Kidney capillary endothelial cell (primary cell): ENCODE measurements at places on chromosomes 4 and X.

- no peak for DNase-seq
Observed at GRCh38 chr4:94561249-94562024, 109.7 kb downstream of the PDLIM5 start.

- no peak for DNase-seq
Observed at GRCh38 chr4:168584321-168584771, 87.5 kb downstream of the PALLD start.

- DNase-seq, result no peak
Observed at GRCh38 chrX:75638332-75638731, 115.5 kb upstream of the ZDHHC15 start.

- no peak for DNase-seq
Observed at GRCh38 chrX:110432906-110433215, 74.2 kb downstream of the RTL9 start.

DNA sequence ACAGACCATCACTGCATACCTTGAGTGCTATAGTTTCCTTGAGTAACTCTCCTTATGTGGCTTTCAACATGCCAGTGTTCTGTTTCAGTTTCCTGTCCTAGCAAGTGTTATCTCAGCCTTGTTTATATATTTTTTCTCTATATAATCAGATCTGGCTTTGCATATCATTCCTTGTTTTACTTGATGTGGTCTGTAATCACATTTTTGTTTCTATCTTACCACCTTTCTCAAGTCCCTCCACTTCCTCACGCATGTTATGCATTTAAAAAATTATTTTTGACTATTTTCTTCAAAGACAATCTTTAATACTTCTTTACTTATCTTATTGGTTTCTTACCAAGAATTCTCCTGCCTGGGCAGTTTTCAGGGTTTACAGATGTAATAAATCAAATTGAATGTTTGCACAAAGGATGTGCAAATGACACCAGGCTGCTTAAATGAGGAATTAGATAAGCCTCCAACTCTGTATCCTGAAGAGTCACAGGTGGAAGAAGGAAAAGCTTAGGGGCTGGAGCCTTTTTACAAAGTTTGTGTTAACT, 351.2 kb downstream of the BMPR1B start:
- no peak for DNase-seq

GRCh38 chr4:107603430-107603829, 116.6 kb downstream of the PAPSS1 start:
- no peak for DNase-seq

DNA sequence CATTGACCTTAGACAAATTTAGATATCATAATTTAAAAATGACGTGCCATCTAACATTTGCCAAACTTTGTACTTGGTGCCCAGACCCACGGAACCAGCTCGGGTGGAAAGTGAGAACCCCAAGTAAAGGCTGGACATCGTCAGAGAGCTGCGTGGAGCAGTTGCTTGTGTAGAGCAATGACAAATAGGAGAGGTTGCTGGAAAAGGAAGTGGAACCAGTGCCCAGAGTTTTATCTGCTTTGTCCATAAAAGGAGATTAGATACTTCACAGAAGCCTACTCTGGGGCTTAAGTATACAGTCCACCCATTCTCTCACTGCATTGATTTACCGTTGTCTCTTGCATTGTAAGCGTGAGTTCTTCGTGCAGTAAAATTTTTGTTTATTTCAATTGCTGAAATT, 5.4 kb upstream of the TBC1D1 start:
- no peak for DNase-seq

GRCh38 chr4:78951862-78952472, 12.7 kb upstream of the PAQR3 start:
- peak; percentile 42 for DNase-seq

DNA sequence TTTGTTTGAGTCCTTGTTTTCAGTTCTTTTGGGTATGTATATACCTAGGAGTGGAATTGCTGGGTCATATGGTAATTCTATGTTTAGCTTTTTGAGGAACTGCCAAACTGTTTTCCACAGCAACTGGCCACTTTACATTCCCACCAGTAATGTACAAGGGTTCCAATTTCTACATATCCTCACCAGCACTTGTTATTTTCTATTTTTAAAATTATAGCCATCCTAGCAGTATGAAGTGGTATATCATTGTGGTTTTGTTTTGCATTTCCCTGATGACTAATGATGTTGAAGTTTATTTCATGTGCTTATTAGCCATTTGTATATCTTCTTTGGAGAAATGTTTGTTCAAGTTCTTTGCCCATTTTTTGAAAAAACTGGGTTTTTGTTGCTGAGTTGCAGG, 39.6 kb downstream of the TMEM164 start:
- DNase-seq, result no peak

- no peak for DNase-seq
Observed at GRCh38 chr4:138241281-138242075, 671 bp downstream of the SLC7A11 start.

- DNase-seq, result no peak
Observed at GRCh38 chrX:8429692-8430249, 34.9 kb upstream of the VCX3B start.

GRCh38 chrX:103774070-103774642, 2.5 kb upstream of the PLP1 start:
- DNase-seq, result peak; percentile 13

DNA sequence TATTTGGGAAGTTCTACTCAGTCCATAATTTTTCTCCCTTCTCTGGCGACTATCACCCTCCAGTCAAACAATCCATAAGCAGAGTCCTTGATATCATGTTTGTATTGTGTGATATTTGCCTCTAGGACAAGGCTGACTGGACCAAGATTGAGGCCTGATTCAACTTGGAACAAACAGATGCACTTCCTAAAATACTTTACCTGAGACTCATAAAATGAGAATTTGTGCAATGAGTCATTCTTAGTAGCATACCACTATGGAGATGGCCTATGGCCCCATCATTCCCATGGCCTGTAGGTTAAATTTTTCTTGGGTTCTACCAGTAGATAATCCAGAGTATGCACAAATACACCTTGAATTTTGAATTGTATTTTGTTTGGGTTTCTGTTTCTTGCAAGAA, 74.2 kb upstream of the DMD start:
- DNase-seq, result no peak

- peak; percentile 12 for DNase-seq
Observed at GRCh38 chrX:65451663-65452062, 82.9 kb downstream of the LAS1L start.

GRCh38 chrX:140432346-140433175, 72.3 kb downstream of the SOX3 start:
- no peak for DNase-seq

DNA sequence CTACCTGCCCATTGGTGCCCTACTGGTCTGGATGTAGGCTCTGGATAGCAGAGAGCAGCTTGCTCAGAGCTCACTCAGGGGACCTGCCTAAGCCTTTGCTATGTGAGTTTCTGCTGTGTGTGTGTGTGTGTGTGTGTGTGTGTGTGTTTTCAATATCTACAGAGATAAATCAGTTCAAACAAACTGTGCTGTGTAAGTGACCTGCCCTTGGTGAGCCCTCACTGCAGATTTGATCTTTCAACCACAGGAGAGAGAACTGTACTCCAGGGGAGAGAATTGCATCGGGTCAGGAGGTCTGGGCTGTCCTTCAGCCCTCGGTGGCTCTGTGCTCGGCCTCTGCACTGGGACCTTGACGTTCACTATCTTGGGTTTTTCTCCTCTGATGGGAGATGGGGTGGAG, 35.0 kb upstream of the CDKN2AIP start:
- no peak for DNase-seq

- no peak for DNase-seq
Observed at GRCh38 chrX:109842611-109843010, 109.6 kb upstream of the ACSL4 start.

DNA sequence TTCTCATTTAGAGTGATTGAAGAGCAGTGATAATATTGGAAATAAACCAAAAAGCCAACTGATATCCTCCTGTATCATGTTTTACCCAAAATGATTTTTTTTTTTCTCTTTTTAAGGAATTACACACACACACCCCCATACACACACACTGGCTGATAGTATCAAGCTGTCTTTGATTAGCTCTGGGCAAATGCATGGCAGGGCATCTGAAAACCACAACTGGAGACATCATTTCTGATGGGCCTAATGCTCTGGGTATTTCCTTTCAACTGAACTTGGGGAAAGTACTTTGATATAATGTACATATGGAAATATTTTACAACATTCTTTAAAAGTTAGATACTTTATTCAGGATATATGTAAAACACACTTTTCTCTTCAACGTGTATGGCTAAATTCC, 14.2 kb upstream of the OSTC start:
- DNase-seq, result no peak

DNA sequence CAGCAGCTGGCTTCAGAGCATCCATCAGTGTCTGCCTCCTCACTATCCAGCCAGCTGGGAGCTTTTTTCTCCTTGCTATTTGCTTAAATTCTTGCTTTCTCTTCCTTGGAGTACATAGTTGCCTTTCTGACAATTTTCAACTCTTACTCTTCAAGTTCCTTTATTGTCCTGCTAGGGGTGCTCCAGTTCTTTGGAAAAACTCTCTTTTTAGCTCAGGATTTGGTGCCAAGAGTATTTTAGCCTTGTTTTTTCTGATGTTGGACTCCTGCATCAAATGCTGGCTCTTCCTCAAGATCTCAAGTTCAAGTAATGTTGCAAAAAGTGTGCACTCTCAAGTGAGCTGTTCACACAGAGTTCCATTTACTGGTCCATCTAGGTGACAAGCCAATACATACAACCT, 126.4 kb downstream of the KDR start:
- peak; percentile 49 for DNase-seq

GRCh38 chrX:119482481-119483480, 14.5 kb downstream of the SLC25A5 start:
- peak; percentile 44 for DNase-seq

DNA sequence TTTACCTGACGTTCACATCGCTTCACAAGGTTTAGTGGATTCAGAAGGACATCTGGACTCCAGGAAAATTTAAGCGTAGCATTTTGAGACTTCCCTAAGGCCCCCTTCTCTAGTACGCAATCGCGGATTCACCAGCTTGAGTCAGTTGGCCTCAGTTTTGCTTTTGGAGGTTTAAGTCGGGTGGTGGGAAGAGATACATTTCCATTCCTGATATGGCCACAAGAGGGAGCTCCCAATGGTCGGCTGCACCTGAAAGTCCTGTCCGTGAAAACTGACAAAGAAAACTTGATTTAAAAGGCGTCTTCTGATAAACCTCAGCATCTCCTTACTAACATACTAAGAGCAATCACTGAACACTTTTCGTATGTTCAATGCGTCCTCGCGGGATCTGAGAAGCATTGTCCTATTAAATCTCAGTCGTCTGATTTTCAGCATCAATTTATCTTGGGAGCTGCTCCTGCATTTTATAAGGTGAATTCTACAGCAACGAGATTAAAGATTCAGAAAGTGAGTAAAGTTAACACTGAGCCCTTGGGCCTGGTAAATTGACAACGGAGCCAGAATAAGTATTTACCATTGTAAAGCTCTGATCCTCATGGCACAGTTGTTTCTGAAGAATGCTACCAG, 50.6 kb downstream of the LGI2 start:
- DNase-seq, result peak; percentile 80

DNA sequence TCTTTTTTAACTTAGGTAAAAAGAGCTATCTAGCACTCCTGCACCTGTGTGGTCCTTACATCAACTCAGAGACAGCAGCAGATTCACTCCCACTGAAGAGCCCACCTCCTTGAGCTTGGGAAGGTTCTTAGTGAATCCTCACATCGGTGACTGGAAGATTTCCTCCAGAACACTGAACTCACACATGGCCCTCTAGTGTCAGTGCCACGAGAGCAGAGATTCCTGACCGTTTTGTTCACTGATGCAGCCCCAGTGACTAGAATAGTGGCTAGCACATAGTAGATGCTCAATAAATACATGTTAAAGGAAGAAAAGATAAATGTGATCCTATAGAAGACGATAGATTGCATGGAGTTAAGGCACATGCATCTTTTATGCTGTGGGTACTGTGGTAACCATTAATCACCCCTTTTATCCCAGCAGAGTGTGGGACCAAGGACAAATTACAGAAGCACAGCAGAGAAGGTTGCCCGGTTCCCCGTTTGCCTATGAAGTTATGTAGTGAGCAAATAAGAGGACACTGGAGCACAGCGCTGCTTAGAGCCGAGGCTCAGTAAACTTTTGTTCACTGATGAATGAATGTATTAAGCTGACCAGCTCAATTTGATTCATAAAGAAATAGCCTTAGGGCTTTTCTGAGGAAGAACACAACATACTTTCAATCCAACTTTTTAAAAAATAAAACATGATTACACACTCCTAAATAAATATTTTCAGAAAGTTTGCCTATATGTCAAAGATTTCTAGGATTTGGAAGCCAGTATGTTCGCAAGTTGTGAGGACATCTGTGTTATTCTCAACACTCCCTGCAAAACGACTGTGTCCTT, 8.7 kb downstream of the GASK1B start:
- no peak for DNase-seq

DNA sequence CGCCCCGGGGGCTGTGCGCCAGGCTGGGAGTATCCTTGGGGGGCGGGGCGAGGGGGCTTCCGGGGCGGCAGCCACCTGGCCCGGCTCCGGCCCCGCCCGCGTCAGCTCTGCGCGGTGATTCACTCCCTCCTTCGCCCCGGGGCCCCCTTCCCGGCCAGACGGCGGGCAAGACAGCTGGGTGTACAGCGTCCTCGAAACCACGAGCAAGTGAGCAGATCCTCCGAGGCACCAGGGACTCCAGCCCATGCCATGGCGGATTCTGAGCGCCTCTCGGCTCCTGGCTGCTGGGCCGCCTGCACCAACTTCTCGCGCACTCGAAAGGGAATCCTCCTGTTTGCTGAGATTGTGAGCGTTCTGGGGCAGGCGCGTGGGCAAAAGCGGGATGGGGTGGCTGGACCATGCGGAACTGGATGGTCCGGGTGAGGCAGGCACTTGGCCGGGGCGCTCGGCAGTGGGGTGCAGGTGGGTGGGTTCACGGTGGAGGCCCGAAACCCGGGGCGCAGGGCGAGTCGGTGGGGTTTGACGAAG, at the start of gene PLP2:
Gene PLP2, plus strand, starts transcription at position 147 of the 528 bp plus-strand sequence. Its CDS starts 103 bp downstream, at position 250.
- no peak for DNase-seq

GRCh38 chrX:153634236-153634635, 12.8 kb upstream of the DUSP9 start:
- no peak for DNase-seq

GRCh38 chr4:74897386-74897785, 35.5 kb upstream of the PARM1 start:
- no peak for DNase-seq

GRCh38 chr4:88359558-88359957, 19.1 kb upstream of the HERC6 start:
- DNase-seq, result no peak

- DNase-seq, result no peak
Observed at GRCh38 chrX:71671043-71671780, 3.9 kb downstream of the LOC101059915 start.

- no peak for DNase-seq
Observed at GRCh38 chr4:99622341-99622740, 35.3 kb downstream of the C4orf54 start.

DNA sequence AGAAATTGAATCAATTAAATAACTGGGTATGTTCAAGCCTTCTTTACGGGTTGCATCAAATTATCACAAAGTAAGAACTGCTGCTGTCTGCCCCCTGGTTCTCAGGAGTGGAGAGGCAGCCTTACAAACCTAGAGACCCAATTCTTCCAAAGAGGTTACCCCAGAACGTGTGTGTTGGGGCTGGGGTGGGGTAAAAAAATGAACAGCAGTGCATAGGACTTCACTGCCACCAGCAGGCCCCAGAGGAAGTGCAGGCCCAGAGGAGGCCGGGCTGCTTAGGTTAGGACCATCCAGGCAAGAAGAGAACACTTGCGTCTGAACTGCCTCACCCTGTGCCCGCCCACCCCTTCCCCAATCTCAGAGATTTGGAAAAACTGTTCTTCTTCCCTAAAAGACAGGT, 1.5 kb upstream of the NWD2 start:
- DNase-seq, result no peak
